ENCODE measurements at places on chromosomes 7 and 10.

GRCh38 chr7:42138691-42139090 lies 98.3 kb downstream of the GLI3 start:
- DNase-seq: no peak

DNA sequence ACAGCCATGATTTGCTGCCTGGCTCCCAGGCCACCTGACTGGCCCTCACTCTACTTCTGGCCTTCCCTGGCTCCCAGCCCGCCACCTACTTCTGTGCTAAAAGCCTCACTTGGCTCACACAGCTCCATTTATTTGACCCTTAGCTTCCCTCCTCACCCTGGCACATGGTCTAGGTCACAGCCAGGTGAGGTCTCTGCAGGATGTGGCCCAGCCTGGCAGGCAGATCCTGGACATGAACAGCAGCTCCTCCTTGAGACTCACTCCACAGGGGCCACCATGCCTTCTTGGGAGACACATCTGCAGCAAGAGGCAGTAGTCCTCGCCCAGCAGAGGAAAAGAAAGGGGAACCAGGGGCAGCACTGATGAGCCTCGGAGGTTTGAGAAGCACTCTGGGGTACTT lies 64.6 kb downstream of the GRID1 start:
- no peak for DNase-seq

DNA sequence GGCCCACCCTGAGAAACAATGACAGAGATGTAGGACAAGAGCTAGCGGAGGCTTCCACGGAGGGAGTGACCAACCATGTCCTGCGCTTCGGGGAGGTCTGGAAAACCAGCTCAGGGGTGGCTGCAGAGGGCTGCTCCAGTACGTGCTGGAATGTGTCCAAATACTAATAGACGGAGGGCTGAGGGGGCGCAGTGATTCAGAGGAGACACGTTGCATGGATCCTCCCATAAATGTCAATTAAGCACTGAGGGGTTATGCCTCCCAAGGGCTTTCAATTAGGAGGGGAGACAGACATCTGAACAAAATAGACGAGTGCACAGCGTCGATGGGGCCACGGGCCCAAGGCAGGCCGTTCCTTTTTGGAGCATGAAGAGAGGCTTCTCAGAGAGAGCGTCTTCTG lies 51.0 kb upstream of the NPS start:
- DNase-seq: no peak

DNA sequence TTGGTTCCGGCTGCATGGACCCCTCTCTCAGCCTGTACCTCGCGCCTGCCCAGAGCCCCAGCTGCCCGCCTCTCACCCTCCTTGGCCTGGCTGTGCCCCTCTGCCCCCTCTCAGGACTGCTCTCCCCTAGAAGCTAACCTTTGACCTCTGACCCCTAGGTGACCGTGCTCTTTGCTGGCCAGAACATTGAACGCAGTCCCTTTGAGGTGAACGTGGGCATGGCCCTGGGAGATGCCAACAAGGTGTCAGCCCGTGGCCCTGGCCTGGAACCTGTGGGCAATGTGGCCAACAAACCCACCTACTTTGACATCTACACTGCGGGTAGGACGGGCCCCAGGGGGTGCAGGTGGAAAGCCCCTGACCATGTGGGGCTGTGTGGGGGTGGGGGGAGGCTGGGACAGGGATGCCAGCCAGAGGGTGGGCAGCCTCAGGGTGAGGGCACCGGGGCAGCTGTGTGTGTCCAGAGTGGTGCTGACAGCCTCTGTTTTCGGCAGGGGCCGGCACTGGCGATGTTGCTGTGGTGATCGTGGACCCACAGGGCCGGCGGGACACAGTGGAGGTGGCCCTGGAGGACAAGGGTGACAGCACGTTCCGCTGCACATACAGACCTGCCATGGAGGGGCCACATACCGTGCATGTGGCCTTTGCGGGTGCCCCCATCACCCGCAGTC lies 8.0 kb downstream of the FLNC start:
- DNase-seq: no peak

- DNase-seq: no peak
Measured at GRCh38 chr10:122257041-122257440, 14.1 kb upstream of the BTBD16 start.

GRCh38 chr10:60911715-60912114 lies 32.3 kb downstream of the RHOBTB1 start:
- no peak for DNase-seq

GRCh38 chr7:36278620-36279172 lies 111.0 kb upstream of the ANLN start:
- DNase-seq: peak; percentile 58

DNA sequence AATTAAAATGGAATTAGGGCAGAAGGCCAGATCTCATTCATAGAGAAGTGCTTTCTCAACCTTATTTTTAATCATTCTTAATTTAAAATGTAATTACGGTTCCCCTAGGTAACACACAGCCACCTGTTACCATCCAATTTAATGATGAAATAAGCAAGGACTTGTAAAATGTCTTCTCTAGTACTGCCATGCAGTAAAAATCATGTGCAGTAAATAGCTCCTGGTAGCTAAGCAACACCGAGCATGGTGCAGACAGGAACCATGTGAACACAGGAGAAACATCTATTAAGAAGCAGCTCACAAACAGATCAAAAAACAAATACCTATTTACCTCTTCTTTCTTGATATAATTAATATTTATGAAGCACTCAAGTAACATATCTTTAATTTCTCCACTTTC lies 15.1 kb downstream of the NCAPG2 start:
- no peak for DNase-seq

- no peak for DNase-seq
Measured at GRCh38 chr7:69811476-69812308, 213.4 kb downstream of the AUTS2 start.

- DNase-seq: no peak
Measured at GRCh38 chr7:118696879-118697278, 472.4 kb downstream of the ANKRD7 start.

All from SK-N-MC (cell line).